Neuronal stem cell (in vitro differentiated cells): ENCODE measurements at places on chromosomes 3 and 15.

- peak; percentile 58 for DNase-seq
Observed at GRCh38 chr3:62622553-62623174, 249.3 kb upstream of the FEZF2 start.

DNA sequence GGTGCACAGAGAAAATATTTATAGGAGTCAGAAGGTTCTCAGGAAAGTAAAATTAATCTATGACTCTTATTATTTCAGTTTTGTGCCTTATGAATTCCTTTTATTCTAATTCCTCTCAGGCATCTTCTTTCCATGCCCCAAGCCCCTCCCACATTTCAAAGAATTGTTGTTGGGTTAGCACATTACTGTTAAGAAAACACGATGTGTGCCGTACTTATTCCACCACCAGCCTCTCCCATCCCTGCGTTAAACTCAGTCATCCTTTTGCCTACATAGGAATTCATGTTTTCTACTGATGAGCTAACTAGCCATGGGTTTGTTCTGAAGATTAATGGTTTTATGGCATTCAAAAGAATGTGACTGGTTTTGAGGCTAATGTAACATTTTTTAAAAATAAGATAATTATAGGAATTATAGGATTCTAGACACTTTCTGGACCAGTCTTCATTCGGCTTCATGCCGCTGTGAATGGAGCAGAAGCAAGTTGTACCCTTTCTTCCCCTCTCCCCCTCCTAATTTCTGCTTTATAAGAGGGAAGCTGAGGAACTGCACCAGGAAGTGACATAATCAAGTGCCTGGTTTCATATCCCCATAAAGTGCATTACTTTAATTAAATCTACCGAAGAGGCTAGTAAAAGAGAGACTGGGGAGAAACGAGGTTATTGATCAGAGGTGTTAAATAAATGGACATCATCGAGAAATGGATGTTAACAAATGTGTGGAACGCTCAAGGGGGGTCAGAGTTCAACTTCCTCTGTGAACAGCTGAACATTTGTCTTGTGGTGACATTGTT is 12.3 kb upstream of the MB21D2 start:
- DNase-seq = no peak

GRCh38 chr3:14411988-14412387 is 9.6 kb downstream of the SLC6A6 start:
- no peak for DNase-seq

GRCh38 chr3:16913264-16913580 is 28.5 kb downstream of the PLCL2 start:
- DNase-seq = no peak

DNA sequence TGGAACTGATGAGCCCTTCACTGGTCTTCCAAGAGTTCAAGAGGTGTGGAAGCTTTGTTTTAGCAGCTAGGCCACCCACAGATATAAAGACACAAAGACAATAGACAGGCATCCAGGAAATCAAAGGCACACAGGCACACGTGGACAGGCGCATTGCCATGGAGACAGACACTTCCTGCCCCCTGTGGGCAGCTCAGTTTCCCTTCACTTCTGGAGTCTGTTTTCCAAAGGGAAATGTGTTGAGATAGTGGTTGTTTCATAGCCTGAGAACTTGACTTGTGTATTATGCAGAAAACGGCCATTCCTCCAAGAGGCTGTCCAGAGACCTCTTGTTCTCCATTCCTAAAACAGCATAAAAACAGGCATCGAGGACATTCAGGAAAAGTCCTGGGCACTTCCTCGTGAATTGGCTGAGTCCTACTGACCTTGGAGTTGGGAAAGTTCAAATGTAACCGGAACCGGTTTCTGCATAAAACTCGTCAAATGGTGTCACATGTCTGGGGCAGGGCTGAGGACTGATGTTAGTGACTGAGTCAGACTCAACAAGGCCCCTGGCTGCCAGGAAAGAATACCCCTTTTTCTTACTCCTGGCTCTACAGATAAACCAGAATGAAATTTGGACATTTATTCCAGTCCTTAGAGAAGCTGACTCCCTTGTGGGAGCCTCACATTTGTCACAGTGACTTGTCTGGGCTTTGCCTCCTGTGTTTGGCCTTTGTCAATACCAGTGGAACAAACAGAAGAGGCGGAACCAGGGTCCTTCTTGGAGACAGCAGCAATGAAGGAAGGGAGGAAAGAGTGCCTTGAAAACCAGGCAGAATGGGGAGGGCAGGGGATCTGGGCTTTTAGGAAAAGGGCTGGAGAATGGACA is 1.3 kb downstream of the ALPK3 start:
- DNase-seq = peak; percentile 31

DNA sequence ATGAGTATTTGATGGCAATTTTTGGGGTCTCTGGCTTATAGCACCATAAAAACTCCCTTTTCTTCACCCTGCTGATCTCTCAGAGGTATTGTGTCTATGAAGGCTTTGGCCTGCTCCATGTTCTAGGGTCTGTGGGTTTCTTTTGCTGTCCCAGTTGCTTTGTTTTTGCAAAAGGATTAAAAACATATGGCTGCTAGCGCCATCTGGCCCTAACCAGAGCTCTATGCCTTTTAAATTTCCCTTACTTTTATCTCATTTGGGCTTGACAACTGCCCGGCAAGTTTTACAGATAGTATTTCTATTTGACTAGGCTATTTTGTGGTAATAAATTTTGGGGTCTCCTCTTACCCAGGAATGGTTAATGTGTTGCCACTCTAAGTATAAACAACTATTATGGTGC is 6.4 kb upstream of the GHRL start:
- DNase-seq = no peak

GRCh38 chr3:99562138-99562537 is 76.3 kb upstream of the COL8A1 start:
- peak; percentile 23 for DNase-seq

GRCh38 chr3:188262913-188263683 is 109.1 kb downstream of the LPP start:
- DNase-seq = no peak

DNA sequence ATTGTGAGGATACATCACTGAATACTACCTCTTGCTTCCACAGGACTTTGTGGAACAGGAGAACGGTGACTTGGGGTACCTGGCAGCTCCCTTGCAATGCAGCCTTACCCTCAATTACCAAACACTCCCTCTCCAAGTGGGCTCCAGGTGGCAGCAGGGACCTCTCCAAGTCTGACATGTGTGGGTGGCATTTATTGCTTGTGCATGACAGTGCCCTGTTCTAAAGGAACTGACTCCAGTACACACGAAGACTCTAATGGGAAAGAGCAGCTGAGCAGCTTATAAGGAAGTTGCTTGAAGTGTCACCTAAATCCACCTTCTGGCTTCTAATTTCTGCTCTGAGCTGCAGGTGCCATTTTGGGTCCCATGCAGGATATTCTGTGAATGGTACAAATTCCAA is 174.1 kb upstream of the SLCO3A1 start:
- no peak for DNase-seq

GRCh38 chr15:82113106-82113715 is 67.4 kb upstream of the MEX3B start:
- DNase-seq = no peak

- DNase-seq = no peak
Observed at GRCh38 chr3:122033023-122033422, 11.0 kb upstream of the ILDR1 start.

- no peak for DNase-seq
Observed at GRCh38 chr3:124398594-124398993, 331.7 kb upstream of the UMPS start.

GRCh38 chr15:59388670-59389069 is 16.0 kb upstream of the MYO1E start:
- no peak for DNase-seq

GRCh38 chr3:81624756-81625155 is 136.7 kb downstream of the GBE1 start:
- no peak for DNase-seq

GRCh38 chr3:89098964-89099585 is 8.3 kb upstream of the EPHA3 start:
- peak; percentile 42 for DNase-seq

DNA sequence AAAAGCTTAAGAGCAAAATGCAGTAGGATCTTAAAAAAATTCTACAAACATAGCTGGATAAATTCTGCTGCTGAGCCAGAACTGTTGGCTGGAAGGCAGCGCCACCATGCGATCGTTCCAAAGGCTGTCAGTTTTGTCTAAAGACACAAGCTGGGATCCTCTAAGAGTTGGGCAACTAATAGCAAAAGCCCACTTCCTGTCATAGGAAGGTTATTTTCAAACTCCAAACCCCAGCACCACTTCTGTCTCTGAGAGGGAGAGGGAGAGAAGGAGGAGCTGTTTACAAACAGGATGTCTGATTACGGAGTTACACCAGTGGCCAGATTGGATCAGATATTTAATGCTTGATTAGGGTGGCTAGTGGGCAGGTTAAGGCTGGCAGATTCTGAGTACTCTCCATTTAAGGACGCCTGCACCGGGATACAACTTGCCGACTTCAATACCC is 44.0 kb downstream of the EIF4E3 start:
- DNase-seq = peak; percentile 36

DNA sequence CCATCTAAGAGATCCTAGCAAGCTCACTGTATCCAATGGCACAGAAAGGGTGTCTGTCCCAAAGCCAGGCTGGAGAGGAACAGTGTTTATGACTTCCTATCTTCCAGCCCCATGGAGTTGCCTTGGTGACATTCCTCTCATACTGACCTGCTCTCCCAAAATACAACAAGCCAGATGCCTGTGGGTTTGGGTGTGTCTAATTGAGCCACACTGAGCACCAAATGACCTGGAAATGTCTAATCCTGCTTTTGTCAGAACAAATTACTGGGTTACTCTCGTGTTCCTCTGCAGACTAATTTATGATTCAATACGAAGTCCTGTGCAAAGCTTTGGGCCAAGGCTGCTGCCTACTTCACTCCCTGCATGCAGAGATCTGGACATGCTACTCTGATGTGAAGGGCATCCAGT is 98.1 kb upstream of the STRIT1 start:
- peak; percentile 39 for DNase-seq

DNA sequence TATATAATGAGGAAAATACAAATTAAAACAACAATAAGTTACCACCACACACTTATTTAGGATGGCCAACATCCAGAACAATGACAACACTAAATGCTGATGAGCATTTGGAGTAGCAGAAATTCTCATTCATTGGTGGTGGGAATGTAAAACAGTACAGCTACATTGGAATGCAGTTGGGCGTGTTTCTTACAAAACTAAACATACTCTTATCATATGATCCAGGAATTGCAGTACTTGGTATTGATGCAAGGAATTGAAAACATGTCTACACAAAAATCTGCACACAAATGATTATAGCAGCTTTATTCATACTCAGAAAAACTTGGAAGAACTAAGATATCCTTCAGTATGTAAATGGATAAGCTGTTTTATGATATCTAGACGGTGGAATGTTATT is 594.2 kb downstream of the ZBBX start:
- DNase-seq = no peak

DNA sequence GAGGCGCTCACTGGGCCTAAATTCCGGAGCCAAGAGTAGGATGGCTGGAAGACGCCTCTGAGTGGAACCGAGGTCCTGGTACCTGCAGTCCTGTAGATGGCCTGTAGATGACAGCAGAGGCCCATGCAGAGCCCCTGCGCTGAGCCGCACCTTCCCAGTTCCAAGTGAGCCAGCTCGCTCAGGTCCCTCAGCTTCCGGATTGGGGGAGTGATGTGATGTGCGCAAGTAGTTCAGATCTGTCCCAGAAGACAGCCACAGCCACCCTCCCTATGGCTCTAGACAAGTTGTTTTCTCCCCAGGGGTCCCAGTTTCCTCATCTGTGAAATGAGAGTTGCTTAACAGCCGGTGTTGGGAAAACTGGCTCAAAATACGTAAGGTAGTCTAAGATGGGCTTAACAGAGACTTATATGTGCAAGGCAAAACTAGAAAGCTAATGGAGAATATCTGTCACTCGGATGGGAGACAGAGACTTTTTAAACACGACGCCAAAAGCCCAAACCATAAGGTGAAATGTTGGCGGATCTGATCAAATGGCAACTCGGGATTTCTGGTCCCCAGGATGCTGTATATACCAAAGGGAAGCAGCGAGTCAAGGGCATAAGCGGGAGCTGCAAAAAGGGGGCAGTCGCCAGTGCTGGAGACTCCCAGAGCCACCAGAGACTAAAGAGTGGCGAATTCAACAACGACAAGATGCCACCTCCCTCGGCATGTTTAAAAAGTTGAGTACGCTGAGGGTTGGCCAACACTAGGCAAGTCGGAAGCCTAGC is 765 bp upstream of the MAPKAPK3 start:
- peak; percentile 85 for DNase-seq

DNA sequence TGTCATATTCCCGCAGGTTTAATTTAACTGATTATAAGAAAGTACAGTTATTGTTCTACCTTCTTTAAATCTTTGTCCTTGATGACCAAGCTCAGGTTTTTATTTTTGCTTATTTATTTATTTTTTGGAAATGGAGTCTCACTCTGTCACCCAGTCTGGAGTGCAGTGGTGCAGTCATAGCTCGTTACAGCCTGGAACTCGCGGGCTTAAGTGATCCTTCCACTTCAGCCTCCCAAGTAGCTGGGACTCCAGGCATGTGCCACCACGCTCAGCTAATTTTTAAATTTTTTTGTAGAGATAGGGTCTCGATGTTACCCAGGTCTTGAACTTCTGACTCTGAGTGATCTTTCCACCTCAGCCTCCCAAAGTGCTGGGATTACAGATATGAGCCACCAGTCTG is 8.9 kb downstream of the USP3 start:
- no peak for DNase-seq

- DNase-seq = no peak
Observed at GRCh38 chr3:19948226-19948591, 1.3 kb downstream of the RAB5A start.

DNA sequence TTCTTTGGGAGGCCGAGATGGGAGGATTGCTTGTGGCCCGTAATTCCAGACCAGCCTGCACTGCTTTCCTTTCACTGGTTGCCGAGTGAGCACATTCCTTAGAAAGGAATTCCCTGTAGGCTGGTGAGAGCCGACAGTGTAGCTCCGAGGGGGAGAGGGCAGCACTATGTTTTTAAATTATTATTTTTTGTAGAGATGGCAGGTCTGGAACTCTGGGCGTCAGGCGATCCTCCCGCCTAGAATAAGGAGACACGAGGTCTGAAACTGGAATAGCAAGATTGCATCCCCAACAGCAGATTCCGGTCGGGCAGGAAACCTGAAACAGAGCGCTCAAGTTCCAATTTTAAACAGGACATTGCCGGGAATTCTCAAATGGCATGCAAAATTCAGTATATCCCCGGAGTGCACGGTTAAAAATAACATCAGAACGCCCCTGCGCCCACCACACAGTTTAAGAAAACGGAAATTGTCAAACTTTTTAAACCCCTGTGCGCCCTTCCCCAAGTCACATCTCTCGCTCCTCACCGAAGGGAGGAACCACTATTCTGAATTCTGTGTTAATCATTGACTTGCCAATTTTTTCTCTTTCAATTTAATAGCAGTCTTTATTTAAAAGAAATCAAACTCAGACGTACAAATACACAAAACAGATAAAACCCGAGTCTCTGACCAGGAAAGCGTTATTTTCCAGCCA is 643 bp upstream of the RNU5B-1 start:
- DNase-seq = peak; percentile 48

DNA sequence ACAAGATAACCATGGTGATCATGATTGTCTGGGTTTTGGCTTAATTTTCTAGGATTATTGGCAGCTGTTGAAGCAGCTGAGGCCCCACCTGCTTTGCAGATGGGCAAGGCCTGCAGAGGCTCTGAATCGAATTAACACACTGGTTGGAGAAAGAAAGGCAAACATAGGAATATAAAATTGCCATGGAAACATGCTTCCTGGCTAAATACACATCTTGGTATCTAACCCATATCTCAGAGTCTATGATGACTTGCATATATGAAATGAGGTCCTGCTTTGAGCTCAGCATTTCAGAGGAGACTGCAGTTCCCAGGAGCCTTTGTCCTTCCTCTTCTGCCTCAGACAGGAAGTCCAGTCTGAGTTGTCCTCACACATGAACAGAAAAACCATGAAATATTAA is 24.3 kb upstream of the SV2B start:
- no peak for DNase-seq

- DNase-seq = no peak
Observed at GRCh38 chr3:82496890-82497560, 735.6 kb upstream of the GBE1 start.
